ENCODE measurements at places on chromosomes 12 and 14.

DNA sequence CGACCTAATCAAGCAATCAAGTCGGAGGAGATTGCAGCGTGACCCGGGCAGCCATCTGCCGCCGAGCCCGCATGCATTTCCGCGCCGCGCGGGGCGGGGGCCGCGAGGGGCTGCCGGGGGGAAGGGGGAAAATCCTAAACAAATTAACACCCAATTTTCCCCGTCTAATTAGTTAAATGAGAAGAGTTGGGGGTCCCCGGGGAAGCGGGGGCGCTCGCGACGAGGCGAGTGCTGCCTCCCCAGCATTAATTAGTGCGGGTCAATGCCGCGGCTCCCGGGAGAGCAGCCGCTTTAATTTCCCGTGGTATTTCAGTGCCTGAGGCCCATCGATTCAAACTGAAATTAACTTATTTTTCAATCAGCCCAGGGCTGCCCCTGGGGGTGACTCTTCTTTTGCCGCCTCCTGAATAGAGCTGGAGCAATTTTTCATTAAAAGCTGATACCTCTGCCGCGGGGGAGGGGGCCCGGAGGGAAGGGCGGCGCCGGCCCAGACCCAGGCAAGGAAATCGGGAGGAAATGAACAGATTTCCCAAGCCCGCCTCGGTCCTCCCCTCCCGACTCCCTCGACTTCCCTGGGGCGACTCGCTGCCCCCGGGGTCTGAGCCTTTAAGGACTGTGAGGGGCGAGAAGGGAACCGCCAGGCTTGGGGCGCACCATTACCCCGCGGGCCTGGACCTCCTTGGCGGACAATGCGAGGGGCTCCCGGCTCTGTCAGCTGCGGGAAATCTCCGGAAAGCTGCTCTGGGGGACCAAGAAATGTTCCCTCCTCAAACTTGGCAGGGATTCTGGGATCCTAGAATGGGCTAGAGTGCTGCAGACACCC, 18.9 kb downstream of the VSX2 start:
- no peak for DNase-seq

GRCh38 chr12:52389313-52390207, 4.1 kb upstream of the KRT84 start:
- no peak for DNase-seq

GRCh38 chr14:93330609-93331000, 2.2 kb downstream of the BTBD7 start:
- no peak for DNase-seq

DNA sequence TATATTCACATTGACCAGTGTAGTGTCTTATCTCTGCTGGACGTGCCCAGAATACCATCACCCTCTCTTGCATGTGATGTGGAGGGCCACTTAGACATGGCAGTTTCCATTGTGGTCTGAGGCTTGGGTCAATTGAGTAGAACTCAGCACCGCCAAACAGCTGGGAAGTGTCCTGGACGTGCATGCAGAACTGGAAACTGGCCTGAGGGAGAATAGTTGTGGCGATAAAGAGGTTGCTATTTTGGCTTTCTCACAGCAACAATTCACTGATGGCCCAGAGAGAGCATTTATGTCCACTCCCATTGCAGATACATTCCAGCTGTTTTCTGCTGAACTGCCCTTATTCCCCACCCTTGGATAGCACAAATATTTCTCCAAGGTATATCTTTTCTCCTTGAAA, 210.1 kb upstream of the DAAM1 start:
- DNase-seq, result no peak

GRCh38 chr12:121255433-121255832, 41.1 kb downstream of the CAMKK2 start:
- no peak for DNase-seq

GRCh38 chr12:91105807-91106206, 5.5 kb downstream of the LUM start:
- no peak for DNase-seq

DNA sequence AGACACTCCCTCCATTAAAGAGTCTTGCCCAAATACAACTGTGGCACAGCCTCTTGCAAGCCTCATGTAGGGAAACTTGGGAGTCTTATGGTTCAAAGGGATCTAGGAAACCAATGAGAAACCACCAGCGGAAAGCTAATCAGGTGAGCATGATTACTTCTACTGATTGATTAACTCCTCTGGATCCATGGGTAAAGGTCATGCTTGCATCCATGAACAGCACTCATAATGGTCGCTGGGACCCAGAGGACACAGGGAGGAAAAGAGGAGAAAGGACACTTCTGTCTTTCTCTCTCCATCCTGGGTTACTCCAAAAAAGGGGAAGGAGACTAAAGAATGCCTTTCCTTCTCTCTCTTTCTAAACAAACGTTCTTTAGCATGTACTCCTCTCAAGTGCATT, 1397.2 kb downstream of the LRFN5 start:
- no peak for DNase-seq

GRCh38 chr14:51564460-51564859, 87.2 kb upstream of the FRMD6 start:
- DNase-seq, result no peak

DNA sequence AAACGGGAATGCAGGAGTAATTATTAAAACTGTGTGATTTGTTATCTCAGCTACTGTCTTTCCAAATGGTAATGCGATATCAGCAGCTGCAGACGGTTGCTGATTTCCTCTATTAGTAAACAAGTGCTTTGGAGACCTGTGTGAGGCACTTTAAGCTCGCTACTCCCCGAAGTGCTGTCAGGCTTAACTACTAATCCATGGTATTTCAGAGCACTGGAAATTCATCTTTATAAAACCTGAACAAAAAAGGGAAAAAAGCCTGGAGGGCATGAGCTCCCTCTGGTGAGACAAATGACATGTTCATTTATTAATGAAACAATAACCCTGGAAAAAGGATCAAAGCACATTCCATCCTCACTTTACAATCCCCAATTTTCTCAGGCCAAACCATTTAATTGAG, 143.6 kb upstream of the OTX2 start:
- no peak for DNase-seq

- no peak for DNase-seq
Observed at GRCh38 chr12:62519043-62519442, 52.4 kb downstream of the MON2 start.

DNA sequence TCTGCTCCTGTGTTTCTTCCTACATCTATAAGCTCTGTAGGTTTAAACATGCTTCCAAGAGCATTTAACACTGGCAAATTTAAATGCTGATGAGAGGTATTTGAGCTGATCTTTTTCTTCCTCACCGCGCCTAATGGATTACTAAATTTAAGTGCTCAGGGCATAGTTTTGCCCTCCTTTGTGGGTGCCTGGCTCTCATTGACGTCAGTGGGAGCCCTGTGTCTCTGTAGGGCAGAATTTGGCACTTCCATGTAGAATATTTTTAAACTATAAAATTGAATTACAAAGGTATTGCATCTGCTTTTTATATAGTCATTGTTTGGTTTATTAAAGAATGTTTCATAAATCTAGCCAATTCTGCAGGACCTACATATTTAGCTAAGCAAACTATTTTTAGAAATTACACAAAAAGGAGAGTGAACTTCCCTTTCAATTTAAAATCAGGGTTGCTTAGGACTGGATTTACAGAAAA, 444.8 kb downstream of the AEBP2 start:
- no peak for DNase-seq

GRCh38 chr14:99679543-99679942, 4.6 kb upstream of the CYP46A1 start:
- DNase-seq, result no peak

- no peak for DNase-seq
Observed at GRCh38 chr14:56055511-56055910, 62.7 kb upstream of the PELI2 start.

DNA sequence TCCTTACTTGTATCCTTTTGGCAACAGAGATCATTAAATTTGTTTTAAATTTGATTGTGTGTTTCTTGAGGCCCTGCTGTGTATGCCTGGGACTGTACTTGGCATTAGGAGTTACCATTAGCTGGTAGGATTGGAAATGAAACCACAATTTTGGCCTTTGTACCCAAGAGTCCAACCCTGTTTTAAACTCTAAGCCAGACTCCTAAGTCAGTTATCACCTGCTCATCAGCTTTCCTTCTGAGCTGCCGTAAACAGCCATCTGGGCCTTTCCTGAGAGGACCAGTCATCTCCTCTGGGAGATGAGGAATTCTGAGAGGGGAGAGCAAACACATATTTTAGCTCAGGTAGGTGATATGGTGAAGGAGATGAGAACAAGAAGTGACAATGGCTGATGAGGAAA, 74.3 kb upstream of the SRSF5 start:
- no peak for DNase-seq

GRCh38 chr12:52057638-52058576, 6.7 kb downstream of the NR4A1 start:
- no peak for DNase-seq

DNA sequence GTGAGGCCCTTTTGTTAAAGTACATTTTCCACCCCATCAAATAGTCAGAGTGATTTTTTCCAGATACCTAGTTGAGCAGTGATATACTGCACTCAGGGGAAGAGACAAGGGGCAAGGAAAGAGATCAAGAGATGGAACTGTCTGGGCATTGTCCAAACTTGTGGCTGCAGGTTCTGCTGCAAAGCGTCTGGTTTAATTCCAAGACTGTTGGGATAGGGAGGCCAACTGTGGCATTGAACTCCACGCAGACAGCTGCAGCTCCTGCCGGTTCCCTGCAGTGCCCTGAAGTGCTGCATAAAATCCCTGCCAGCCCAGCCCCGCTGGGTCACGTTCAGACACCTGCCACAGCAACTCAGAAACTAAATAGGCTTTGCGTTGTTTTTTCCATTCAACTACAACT, 30.5 kb downstream of the RPH3A start:
- no peak for DNase-seq

- no peak for DNase-seq
Observed at GRCh38 chr12:3378655-3379054, 112.3 kb upstream of the PRMT8 start.

DNA sequence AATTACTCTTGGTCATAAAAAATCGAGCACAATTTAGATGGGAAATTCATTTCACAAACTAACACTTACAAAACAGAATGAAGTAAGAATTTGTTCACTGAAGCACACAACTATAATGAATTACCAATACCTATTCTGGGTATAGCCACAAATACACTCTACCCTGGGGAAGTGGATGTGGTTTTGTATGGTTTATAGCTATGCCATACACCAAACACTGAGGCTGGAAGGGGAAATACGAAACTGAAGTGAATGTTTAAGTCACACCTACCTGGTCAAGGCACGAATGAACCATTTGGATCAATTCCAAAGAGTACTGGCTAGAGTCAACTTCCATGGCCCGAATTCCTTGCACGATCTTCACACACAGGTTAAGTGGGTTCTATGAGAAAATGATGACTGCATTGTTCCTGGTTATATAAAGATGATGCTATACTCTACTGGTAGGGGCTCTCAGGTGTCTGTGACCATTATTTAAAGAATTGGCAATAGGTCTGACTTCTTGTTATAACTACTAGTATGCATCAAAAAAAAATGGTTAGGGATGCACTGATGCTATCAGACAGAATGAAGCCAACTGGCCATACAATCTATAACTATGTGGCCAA, 12.8 kb downstream of the NEK9 start:
- DNase-seq, result peak; percentile 50

DNA sequence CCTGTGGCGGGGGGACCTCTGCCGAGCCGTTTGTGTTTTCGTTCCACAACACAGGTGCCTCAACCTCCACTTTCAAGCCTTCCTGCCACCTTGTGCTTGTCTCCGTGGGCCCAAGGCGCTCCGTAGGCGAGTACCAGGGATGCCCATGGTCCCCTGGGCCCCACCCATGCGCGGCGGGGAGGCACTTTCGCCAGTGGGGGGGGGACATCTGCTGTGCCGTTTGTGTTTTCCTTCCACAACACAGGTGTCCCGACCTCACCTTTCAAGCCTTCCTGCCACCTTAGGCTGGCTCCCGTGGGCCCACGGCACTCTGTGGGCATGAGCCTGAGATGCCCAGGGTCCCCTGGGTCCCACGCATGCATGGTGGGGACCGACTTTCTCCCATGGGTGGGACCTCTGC, 335.9 kb downstream of the ALG10 start:
- DNase-seq, result no peak

GRCh38 chr12:111799758-111800157, 33.0 kb downstream of the ALDH2 start:
- DNase-seq, result no peak

- DNase-seq, result no peak
Observed at GRCh38 chr12:102201436-102202061, 3.9 kb upstream of the PMCH start.

DNA sequence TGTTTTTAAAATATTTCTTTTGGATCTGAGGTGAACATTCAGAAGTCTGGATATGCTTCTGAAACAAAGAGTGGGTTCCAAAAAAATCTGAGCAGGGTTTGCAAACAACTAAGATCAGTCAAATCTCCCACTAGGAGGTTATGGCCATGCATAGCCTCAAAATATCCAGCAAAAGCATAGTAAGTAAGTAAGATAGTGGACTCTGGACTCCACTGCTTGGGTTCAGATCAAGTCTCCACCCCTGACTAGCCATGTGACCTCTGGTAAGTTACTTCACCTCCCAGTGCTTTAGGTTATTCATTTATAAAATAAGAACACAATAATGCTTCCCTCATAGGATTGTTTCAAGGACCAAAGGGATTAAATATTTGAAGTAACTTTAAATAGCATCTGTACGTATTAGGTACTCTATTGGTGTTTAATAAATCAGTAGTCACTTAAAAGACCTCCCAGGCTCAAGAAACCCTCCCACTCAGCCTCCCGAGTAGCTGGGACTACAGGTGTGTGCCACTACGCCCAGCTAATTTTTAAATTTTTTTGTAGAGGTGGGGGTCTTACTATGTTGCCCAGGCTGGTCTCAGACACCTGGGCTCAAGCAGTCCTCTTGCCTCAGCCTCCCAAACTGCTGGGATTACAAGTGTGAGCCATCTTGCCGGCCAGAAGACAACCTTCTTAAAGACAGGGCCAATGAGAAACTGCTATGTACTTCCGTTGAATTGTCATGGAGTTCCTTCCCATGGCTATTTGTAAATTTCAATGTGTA, 95.7 kb upstream of the SOX5 start:
- DNase-seq, result no peak

GRCh38 chr12:128444598-128444997, 177.6 kb downstream of the TMEM132C start:
- DNase-seq, result no peak

DNA sequence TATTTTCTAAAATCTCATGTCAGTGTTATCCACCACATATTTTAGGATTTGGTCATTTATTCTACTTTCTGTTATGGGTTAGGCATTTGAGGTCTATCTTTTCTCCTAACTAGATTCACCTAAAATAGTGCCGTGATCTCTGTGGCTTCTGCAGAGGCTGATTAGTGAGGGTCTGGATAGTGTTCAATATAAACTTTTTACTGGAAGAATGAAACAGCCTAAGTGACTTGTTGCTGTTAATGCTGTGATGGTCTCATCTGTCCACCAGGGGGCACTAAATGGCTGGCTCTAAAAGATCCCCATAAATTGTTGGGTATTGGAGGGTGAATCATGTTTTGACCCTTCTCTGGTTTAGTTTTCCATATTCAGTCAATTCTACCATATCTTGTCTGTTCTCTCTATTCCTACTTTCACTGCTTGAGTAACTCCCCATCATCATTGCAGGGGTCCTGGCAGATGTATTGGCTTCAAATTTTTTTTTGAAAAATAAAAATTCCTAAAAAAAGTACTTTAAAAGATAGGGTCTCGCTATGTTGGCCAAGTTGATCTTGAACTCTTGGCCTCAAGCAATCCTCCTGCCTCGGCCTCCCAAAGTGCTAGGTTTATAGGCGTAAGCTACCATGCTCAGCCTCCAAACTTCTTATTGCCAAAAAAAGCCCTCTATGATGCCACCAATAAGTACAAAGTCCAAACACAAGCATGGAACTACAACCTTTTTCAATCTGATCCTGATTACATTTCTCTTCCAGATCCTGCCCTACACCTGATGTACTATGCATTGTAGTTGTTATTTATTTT, 6.9 kb downstream of the PABPN1 start:
- DNase-seq, result peak; percentile 49

GRCh38 chr12:38776647-38777046, 128.7 kb downstream of the CPNE8 start:
- DNase-seq, result no peak

All from T-helper 1 cell (primary cell).